ENCODE measurements at places on chromosomes 1 and 21.

GRCh38 chr1:221845650-221846371, 103.9 kb upstream of the DUSP10 start:
- no peak for DNase-seq

DNA sequence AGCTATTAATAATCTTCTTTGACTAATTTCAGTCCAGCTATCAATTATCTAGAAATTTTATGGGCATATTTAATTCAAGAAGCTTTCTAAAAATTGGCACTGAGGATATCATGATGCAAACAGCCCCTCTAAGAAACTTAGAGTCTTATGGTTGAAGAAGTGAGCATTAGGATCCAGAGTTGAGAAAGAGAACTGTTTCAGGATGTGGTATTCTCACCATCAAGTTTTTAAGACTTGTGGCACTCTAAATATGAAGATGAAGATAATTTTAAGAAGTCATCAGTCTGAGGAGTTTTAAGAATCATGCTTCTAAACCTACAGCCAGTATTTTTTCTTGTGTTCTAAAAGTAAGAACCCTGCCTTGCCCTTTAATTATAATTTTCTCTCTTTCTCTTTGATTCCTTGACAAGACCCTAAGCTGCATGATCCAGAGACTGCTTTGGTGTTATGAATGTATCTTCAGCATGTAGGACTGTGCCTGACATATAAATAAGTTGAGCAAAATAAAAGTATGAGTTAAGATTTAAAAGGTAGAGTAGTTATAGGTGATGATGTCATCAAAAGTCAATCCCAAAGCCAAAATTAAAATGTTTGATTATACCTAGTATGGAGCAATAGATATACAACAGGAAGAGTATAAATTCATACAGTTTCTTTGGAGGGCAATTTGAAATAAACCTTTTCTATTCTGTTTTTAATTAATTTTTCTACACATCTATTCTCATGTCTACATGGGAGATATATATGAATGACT, 39.1 kb downstream of the RPS6KC1 start:
- DNase-seq, result no peak

GRCh38 chr1:7418442-7419080, 352.5 kb upstream of the VAMP3 start:
- no peak for DNase-seq

DNA sequence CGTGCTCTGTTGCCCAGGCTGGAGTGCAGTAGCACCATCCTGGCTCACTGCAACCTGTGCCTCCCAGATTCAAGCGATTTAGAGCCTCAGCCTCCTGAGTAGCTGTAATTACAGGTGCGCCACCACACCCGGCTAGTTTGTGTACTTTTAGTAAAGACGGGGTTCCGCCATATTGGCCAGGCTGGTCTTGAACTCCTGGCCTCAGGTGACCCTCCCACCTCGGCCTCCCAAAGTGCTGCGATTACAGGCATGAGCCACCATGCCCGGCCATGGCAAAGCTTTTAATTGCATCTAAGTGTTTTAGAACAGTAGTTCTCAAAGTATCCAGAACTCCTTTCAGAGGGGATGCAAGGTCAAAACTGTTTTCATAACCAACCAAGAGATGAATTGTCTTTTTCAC, 25.1 kb upstream of the IFNGR2 start:
- no peak for DNase-seq

DNA sequence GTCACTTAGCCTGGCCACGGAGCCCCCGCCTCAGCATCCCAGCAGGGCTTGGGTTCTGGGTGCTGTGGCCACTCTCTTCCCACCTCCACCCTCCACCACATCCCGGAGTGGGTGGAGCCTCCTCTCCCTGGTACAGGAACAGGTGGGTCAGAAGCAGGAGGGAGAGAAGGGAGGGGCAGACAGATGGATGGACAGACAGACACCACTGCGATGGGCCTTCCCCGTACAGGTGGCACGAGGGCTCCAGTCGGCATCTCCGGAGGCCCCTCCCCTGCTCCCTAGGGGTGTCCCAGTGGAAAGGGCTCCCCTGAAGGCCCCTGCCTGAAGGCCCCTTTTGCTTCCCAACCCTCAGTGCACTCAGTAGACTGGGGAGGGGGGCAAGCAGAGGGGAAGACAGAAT, 96.9 kb upstream of the TARDBP start:
- no peak for DNase-seq

DNA sequence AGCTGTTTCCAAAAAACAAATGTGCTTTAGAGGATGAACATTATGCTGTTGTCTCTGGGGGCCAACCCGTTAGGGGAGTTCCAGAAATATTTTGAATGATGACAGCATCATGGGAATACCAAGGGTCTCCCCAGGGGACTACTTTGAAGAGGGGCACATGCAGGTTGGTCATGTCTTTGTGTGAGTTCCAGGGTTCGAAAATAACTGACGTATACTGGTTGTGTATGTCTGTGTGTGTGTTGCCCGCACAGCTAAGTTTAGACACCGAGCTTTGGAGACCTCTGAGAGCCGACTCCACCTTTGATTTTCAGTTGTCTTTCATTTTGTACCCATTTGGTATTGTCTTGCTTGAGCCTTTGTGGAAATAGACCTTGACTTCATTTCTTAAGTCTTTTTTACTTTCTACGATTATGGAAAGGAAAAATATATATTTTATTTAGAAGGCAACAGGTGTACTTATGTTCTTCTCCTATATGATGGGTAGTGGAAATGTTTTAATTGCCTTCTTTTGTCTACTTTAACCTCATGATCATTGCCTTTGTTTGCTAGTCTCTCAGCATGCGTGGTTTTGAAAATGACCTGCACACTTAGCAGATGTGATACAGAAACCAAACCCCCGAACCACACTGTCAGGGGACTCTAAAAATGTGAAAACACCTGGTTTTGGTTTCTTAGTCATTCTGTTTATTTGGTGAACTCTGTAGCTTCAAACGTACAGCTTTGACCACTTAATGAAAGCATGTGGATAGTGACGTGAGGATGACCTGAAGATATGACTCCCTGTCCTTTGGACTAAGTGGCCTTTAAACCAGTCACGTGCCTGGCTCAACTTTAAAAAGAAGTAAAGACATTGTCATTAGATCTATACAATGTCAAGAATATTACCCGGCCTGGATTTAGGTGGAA, 56.5 kb downstream of the GALNT2 start:
- no peak for DNase-seq

GRCh38 chr1:236870721-236871120, 75.6 kb downstream of the MTR start:
- no peak for DNase-seq

- DNase-seq, result no peak
Measured at GRCh38 chr1:32094746-32095521, 12.9 kb upstream of the KPNA6 start.

DNA sequence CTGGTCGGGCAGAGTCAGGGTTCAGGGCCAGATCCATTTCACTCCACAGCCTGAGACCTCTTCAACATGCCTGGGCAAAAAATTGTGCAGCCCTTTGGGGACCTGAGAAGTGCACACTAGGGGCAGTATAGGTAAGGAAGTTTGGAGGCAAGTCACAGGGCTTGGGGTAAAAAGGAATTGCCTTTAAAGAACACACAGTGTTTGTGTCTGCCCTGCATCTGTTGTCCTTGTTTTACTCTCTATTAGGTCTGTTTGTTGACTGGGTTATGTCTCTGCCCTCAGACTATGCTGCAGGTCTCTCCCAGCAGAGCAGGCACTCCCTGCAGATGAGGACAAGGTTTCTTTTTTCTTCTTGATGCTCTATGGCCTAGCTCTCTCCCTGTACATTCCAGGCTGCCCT, 22.0 kb downstream of the LDLRAD2 start:
- DNase-seq, result no peak

DNA sequence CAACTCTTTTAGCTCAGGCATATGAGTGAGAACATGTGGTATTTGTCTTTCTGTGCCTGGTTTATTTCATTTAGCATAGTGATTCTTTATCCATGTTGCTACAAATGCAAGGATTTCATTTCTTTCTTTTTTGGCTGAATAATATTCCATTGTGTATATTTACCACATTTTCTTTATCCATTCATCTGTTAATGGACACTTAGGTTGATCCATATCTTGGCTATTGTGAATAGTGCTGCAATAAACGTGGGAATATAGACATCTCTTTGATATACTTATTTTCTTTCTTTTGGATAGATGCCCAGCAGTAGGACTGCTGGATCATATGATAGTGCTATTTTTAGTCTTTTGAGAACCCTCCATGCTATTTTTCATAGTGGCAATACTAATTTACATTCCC, 30.8 kb downstream of the ASB17 start:
- no peak for DNase-seq

DNA sequence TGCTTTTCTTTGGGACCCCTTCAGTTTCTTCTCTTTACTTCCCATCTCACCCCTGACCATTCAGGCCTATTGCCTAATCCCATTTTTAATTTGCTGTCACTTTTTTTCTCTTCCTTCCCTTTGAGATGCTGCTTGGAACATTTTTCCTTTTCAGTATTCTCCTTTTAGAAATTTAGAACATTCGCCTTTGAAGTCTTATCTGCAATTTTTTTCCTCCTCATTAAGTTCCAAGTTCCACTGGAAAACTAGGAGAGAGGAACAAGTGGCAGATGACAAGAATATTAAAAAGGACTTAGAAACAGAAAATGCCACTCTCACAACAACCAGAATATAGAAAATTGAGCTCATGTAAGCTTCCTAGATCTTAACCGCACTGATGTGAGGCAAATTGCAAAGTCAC, 126.6 kb downstream of the PSMG1 start:
- no peak for DNase-seq

DNA sequence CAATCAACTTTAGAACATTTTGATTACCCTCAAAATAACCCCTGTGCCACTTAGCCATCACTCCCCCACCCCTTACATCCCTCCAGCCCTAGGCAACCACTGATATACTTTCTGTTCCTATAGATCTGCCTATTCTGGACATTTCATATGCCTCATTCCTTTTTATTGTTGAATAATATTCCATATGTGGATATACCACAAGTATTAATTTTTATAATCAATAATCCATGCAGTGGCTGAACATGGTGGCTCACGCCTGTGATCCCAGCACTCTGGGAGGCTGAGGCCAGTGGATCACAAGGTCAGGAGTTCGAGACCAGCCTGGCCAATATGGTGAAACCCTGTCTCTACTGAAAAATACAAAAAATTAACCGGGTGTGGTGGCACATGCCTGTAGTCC, 20.1 kb upstream of the MED18 start:
- no peak for DNase-seq

GRCh38 chr1:2514863-2515762, 11.3 kb downstream of the PANK4 start:
- DNase-seq, result no peak

DNA sequence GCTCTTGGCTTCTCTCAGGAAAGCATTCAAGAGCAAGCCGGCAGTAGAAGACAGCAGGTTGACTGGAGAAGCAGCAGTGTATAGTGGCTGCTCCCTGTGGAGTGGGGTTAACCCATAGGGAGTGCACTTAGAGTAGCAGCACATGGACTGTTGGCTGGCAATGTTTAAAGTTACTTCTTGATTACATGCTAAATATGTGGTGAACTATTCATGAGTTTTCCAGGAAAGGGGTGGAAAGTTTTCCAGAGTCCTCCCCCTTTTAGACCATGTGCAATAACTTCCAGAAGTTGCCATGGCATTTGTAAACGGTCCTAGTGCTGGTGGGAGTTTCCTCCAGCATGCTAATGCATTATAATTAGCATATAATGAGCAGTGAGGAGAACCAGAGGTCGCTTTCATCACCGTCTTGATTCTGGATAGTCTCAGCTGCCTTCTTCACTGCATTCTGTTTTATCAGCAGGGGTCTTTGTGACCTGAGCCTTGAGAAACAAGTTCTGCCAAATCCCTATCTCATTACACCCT, 131.8 kb downstream of the CCDC185 start:
- DNase-seq, result no peak

DNA sequence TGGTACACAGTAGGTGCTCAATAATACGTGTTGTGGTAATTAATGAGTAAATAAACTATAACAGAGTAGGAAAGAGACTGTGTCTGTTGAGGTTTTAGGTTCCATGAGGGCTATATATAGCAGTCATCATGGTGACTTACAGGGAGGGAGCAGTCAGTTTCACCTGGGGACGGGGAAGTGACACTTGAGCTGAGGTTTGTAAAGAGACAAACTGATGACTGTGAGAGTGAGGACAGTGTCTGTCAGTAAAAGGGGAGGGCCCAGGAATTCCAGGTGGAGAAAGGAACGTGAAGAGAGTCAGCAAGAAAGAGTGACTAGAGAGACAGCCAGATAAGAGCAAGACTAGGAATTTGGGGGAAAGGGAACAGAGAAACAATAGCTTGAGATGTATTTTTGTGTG, 30.2 kb downstream of the ABCA4 start:
- DNase-seq, result no peak

- DNase-seq, result no peak
Measured at GRCh38 chr1:1185101-1185765, 11.6 kb downstream of the TTLL10 start.

DNA sequence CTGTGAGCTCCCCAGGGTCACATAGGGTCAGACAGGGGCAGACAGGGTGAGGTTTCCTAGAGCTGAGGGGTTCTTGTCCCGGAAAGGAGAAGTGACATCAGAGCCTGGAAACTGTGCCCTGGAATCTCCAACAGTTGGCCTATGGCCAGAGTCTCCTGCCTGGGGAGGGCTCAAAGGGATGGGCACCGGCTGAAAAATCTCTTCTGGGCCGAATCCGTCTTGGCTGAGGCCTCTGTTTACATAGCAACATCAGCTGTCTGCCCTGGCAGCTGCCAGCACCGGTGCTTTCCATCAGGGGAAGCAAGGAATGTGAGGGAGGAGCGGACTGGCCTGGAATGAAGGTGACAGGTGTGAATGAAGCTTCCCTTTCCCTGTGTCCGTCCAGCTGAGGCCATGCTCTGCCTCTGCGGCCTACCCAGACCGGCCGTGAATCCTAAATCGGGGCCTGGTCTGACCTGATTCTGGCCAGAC, 30.7 kb downstream of the VASH2 start:
- peak; percentile 56 for DNase-seq

DNA sequence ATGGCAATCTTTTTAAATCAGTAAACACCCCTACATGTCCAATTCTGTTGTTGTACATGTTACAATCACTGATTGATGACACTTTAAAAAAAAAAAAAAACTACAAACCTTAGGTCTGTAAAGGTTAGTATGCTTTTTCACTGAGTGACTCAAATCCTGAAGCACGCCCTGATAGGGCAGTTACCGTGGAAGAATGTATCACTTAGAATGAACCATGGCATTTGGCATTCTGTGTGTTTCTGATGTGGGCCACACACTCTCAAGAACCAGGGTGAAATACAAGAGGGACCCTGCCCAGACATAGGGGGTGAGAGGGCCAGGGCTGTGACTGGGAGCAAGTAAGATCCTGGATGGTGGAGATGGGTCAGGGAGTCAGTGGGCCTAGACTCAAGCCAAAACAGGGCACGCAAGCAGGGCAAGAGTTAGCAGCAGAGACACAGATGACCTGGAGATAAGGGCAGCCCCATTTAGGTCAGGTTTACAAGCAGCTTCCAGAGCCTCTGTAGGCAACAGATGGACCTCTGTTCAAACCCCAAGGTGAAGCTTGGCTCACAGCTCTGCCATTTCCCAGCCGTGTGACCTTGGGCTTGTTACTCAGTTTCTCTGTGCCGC, 47.6 kb upstream of the DMRTB1 start:
- no peak for DNase-seq

GRCh38 chr1:112356765-112357164, 39.2 kb upstream of the CTTNBP2NL start:
- no peak for DNase-seq

GRCh38 chr1:67298762-67299161, 8.9 kb upstream of the IL12RB2 start:
- no peak for DNase-seq

GRCh38 chr1:214010717-214011116, 22.9 kb downstream of the PROX1 start:
- DNase-seq, result no peak
